ENCODE measurements at places on chromosomes 7 and 10.

DNA sequence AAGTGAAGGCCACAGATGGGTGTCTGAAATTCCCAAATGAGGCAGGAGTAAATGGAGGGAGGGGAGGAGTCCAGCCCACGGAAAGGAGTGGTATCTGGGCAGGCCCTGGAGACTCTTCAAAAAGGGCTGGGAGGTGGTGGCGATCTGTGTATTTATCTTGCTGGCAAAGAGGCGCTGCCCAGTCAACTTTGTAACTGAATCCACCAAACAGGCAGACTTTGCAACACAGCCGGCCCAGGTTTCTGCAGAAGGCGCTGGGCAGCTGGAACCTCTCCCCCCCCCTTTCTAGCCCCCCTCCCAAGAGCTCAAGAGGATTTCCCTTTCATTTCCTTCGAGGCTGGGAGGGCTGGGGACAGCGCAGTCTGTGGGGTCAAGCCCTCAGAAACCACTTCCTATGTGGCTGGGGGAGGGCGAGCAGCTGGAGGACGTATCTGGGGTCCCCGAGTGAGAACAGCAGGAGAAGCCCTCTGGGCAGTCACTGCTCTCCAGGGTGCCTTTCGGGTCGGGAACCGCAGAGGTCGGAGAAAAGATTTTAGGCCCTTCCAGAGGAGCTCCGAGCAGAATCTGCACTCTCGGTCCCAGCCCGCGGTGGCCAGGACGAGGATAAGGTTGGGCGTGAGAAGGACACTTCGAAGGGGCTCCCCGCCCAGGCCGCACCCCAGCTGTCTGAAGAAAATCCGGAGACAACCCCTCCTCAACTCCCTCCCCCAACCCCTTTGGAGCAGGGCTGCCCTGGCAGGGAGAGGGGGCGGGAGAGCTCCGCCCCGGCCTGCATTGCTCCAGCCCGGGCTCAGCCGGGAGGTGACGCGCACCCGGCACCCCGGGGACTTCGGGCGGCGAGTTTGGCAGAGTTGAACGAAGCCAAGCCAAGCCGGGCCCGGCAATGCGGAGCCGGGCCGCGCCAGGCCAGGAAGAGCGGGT, 965 bp downstream of the ZCCHC24 start:
- peak; percentile 98 for DNase-seq

DNA sequence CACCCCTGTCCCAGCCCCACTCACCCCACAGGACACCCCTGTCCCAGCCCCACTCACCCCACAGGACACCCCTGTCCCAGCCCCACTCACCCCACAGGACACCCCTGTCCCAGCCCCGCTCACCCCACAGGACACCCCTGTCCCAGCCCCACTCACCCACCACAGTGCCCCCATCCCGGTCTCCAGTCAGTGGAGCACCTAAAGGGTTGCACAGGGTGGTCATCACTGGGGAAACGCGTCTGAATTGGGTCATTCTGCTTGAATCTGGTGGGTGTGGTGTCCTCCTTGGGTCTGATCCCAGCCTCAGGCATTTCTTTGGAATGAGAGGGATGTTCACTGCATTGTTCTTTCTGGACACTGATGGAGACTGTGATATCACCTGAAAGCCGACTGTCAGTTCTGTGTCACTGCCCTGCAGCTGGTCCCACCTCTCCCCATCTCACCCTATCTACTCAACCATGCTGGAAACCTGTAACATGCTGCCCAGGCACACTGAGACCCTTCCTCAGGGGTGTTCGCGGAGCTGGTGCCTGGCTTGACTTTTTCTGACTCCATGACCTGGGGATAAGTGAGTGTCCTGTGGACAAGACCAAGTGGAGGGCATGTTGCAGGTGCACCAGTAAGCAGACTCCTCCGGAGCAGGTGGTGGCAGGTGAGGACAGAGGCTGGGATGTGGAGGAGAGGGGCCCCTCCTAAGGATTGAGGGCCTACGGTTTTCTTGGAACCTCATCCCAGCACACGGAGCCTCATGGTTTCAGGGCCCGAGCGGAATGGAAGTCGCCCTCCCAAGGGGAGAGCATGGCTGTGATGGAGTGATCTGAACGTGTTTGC, 262.5 kb upstream of the PPP2R2D start:
- DNase-seq = no peak

- DNase-seq = no peak
These were observed 38.5 kb downstream of the NPTX2 start for GRCh38 chr7:98655611-98656010.

DNA sequence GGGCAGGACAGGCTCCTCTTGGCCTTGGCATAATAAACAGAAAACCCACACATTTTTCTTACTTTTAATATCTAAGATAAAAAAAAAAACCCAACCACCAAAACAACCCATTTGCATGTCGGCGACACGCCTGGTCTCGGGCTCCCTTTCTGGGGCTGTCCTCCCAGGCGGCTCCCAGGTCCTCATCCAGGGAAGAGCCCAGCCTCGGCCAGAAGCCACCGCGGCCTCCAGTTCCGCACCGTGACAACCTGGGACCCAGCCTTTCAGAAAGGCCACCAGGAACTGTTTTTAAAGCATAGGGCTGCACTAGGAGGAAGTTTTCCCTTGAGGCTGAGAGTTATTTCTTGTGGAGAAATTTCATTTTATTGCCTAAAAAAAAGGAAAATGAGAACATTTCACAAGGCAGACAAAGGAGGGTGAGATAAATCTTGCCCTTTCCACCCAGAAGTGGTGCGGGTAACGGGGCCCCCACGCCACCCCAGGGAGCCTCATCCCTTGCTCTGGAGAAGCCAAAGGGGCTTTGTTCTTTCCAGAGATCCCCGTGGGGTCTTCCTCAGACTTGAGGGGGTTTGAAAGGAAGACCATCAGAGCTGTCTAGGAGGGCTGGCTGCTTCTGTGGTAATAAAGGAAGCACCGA, 39.2 kb upstream of the MKRN1 start:
- no peak for DNase-seq

DNA sequence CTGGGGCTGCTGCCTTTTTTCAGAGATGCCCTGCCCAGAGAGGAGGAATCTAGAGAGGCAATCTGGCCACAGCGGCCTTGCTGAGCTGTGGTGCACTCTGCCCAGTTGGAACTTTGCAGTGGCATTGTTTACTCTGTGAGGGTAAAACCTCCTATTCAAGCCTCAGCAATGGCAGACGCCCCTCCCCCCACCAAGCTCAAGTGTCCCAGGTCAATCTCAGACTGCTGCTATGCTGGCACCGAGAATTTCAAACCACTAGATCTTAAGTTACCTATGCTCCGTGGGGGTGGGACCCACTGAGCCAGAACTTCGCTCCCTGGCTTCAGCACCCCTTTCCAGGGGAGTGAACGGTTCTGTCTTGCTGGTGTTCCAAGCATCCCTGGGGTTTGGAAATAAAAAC, 77.2 kb downstream of the EXOC4 start:
- no peak for DNase-seq
